Keratinocyte (primary cell): ENCODE measurements at places on chromosomes 11 and 22.

GRCh38 chr11:109911488-109911887 is 181.7 kb upstream of the ZC3H12C start:
- DNase-seq = no peak

DNA sequence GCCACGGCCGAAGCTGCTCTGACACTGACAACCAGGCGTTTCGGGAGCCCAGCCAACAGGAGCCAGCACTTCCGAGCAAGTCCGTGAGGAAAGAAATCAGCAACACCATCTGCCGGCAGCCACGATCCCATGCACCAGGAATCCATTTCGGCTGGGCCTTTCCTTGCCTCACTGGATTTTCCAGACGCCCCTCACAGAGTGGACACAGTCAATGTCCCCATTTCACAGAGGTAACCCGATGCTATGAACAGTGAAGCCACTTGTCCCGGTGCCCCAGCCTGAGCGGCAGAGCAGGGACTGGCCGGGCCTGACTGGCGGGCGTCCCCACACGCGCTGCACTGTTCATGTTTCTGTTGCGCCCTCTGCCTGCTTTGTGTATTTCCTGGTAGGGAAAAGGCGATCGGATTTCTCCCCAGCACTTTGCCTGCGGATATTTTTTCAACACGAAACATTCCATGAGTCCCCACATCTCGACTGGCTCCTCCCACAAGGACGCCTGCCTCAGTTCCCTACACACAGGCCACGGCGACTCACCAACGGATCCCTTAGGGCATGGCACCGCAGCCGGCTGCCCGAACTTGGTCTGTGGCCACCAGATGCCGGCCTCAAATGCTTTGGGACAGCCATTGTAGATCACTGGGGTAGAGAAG is 55.3 kb downstream of the TRMU start:
- DNase-seq = no peak

DNA sequence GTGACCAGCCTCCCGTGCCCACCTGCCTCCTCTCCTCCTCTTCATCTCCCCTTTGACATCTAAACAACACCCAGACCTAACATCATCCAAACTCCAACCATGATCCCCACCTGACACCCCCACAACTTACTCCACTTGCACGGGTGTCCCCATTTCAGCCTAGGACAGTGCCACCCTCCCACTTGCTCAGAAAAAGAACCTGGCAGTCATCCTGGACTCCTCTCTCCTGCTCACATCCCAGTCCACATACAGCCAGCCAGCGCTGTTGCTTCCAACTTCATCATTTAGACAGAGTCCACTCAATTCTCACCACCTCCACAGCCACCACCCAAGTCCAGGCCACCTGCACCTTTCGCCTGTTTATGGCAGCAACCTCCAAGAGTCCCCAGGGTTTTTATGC is 485.7 kb downstream of the MN1 start:
- no peak for DNase-seq

DNA sequence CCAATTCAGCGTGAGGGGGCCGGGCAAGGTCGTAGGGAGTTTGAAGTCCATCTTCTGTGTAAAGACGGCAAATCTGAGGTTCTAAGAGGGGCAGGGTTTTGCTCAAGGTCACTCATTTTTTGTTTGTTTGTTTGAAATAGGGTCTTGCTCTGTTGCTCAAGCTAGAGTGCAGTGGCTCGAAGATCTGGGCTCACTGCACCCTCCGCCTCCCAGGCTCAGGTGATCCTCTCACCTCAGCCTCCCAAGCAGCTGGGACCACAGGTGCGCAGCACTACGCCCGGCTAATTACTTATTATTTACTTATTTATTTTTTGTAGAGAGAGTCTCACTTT is 355 bp upstream of the AP1B1 start:
- no peak for DNase-seq

DNA sequence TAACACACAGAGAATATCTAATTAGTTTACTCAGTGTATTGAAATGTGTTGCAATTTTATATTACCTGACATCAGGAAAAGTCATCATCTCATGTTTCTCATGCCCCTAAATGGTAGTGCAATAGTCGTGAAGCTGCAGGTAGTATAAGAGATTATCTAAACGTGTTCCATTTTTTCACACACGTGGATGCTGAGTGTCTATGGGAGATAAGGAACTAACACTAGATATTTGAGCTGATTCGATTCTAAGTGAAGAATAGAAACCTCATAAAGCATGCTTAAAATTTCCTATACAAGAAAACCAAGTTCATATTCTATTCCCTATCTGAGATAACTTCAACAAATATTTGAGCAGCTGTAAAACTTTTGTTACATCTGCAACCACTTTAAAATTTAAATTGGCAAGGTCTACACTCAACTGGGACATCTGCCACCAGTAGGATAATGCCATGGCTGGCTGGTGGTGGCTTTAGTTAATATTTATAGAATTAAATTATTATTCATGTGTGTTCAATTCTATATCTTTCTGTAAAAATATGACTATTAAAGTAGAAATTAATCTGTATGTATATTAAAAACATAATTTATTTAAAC is 388.8 kb downstream of the LUZP2 start:
- no peak for DNase-seq

DNA sequence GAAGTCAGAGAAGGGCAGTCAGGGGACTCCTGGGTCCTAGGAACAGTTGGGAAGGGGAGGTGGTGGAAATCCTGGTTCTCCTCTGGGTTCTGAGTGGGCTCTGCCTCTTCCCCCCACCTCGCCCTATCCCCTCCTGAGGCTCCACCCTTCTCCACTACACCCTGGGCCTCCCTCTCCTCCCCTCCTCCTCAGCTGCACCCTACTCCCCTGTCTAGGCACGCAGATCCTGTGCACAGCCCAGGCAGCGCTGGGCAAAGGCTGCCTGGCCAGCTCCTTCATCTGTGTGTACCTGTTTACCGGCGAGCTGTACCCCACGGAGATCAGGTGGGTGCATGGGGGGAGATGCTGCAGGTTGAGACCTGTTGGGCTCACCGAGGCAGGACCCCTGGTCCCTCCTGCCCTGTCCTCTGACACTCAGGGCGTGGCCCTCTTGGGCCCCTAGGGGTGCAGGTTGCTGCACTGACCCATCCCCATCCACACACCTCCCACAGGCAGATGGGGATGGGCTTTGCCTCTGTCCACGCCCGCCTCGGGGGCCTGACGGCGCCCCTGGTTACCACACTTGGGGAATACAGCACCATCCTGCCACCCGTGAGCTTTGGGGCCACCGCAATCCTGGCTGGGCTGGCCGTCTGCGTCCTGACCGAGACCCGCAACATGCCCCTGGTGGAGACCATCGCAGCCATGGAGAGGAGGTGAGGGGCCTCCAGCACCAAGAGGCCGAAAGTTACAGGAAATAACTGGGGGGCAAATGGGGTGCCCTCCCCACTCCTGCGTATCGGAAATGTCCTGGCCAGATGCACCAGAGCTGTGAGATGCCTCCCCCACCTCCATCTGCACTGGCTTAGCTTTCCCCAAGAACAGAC is 25.3 kb upstream of the POLA2 start:
- no peak for DNase-seq

DNA sequence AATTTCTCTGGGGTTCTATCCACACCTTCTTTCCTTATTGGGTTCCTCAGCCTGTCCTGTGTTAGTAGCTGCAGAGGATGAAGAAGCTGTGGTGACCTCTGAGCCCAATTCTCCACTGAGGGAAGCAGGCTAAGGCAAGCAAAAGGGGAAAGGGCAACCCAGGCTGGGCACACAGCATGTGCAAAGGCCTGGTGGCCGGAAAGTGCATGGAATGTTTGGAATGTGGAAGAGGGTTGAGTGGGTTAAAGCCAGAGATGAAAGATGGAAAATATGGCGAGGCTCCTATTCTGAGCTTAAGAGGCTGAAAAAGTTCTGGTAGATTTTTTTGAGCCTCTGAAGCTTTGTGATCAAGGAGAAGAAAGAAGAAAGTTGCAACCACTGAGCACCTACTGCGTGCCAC is 247.1 kb downstream of the MIAT start:
- no peak for DNase-seq

- DNase-seq = no peak
Measured at GRCh38 chr11:30487200-30487898, 98.8 kb downstream of the MPPED2 start.

GRCh38 chr11:126115127-126115495 is 52.4 kb upstream of the CDON start:
- DNase-seq = no peak

GRCh38 chr22:47656806-47657205 is 894.4 kb downstream of the TBC1D22A start:
- DNase-seq = no peak

DNA sequence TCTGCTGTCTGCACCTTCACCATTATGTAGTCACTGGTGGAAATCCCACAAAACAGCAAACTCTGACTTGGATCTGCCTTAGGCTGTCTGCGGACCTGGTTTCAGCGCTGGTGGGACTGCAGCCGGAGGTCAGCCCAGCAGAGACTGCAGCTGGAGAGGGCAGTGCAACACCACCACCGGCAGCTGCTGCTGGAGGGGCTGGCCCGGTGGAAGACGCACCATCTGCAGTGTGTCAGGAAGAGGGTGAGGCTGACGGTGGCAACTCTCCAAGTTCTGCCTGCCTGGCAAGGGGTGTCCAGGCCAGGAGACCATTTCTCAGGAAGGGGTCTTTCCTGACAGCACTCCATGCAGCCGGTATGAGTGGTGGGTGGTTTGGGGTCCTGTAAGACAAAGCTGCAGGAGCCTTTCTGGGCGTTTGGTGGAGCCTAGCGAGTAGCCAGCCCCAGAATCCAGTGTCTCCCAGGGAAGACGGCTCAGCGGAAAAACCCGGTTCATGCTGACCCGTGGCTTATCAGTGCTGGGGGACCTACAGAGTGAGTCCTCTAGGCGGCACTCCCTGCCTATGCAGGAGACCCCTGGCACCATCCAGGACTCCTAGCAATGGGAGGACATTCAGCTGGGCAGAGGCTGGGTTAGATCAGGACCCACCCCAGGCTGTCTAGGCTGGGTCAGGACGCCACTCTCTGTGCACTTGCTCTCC is 50.8 kb downstream of the PISD start:
- DNase-seq = no peak

- no peak for DNase-seq
Measured at GRCh38 chr22:32043391-32043790, 330 bp downstream of the SLC5A1 start.

DNA sequence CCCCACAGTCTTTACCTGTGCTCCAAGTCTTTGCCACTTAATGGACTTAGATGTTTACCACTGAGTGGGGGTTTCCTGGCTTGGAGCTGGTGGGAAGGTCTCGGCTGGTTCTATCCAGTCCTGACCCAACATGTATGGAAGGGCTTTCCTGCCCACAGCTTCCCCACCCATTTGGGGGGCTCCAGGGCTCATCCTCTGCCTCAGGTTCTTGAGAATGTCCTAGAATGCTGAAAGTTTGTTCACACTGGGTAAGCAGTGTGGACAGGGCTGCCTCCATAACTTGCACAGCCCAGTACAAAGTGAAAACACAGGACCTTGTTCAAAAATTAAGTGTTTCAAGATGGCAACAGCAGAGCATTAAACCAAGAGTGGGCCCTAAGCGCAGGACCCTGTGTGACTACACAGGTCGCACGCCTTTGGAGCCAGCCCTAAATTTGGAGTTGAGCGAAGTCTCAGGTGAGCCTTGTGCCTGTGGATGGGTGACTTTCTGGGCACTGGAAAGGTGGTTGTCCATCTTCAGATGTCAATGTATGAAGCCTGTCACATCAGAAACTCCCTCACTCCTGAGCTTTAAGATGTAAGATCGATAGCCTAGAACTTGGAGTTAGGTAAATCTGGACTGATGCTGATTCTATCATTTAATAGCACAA is 72.7 kb upstream of the NARS2 start:
- no peak for DNase-seq

DNA sequence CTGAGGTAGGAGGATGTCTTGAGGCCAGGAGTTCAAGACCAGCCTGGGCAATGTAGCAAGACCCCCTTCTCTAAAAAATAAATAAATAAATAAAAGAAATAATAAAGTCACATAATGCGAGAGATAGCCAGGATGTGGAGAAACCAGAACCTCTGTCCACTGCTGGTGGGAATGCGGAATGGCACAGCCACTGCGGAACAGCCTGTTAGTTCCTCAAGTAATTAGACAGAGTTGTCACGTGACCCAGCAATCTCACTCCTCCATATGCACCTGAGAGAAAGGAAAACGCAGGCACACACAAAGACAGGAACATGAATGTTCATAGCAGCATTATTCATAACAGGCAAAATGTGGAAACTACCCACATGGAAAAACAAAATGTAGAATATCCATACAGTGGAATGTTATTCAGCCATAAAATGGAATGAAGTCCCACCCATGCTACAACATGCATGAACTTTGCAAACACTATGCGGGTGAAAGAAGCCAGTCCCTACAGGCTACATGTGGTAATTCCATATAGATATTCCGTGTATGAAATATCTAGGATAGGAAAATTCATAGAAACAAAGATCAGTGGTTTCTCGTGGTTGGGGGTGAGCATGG is 27.4 kb downstream of the LIF start:
- no peak for DNase-seq

- DNase-seq = no peak
Measured at GRCh38 chr11:112616327-112617097, 344.7 kb upstream of the NCAM1 start.

DNA sequence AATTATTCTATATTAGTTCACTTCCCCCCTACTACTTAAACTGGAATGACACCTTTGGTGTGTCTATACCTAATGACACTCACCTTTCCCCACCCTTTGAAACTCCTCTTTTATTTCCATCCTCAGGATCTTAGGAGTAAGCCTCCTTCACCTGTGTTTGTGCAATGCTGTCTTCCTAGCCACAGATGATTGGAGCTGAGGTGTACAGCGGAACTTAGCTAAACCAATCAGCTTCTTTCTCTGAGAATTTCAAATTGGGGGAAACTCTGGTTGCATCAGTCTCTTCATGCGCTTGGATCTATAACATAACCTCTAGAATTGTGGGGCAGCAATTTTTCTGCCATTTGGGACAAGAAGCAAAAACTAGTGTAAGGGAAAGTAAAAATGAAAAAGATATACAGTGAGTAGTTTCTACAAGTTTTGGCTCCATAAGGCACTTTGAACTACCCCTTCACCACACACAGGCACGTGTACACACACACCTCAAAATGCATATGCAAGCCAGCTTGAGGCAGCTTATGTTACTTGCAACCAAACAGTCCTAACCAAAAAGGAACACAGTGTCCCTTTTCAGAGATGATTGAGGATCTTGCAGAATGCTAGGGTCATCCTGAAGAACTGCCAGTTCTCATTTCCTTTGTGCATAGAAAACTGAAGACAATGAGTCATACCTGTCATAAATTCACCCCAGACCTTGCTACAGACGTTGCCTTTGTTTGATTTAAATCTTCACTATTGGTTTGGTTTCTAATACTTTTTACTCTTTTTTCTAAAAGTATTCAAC is 36.0 kb upstream of the LDLRAD3 start:
- DNase-seq = peak; percentile 44

- DNase-seq = no peak
Measured at GRCh38 chr11:65744026-65744698, 23.6 kb upstream of the RNASEH2C start.

DNA sequence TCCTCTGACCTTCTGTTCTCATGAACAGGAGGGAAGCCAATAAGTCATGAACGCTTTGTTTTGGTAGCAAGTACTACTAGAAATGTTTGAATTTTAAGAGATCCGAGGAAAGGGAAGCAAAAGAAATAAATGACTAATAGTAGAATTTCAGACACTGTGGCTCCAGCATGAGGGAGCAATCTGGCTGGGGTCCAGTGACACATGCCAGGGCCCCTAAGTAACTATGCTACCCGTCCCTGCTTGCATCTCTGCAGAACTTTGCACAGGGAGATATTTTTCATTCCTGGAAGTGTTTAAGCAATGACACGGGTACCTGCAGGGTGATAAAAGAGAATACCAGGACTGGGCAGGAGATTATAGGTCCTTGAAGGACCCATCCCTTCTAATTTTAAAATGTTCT is 7.3 kb upstream of the ADAMTS8 start:
- DNase-seq = no peak
